Ammon's horn (tissue), 1 donor: ENCODE measurements at places on chromosomes 1 and 21.

DNA sequence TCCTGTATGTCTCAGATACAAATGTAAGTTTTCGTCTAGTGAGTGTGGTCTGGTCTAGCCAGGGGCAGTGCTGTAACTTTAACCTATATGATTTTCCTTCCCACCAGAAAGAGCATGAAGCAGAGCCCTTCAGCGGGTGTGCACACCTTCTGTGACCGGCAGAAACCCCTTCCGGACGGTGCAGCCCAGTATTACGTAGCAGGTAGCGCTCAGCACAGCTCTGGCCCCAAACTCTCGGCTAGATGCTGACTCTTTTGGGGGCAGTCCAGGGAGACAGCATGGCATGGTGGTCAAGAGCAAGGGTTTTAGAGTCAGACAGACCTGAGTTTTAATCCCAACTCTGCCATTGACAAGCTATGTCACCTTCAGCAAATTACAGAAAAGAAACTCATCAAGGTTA lies 28.0 kb upstream of the TMEM222 start:
- no peak for DNase-seq

DNA sequence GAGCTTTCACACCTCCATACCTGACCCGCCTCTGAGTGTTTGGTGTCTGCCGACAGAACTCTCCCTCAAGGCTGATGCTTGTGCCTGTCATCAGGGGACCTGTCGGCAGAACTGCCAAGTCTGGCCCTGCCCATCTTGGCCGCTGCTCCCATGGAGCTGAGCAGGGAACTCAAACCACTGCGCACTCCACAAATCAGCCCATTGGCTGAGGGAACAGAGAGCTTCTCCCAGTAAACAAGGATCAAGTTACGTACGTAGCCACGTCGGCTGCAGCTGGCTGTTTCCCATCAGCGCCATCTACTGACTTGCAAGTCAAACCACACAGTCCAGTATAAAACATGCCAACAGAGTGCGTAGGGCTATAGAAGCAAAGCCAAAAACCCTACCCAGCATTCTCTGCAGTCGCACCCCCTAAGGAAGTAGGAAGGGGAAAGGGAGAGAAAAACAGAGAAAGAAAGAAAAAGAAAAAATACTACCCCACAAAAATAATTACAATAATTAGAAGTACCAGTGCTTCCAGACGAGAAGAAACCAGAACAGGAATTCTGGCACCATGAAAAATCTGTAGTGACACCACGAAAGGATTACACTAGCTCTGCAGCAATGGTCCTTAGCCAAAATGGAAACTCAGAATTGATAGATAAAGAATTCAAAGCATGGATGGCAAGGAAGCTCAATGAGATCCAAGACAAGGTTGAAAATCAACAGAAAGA lies 13.1 kb downstream of the KRTAP13-1 start:
- DNase-seq, result no peak

DNA sequence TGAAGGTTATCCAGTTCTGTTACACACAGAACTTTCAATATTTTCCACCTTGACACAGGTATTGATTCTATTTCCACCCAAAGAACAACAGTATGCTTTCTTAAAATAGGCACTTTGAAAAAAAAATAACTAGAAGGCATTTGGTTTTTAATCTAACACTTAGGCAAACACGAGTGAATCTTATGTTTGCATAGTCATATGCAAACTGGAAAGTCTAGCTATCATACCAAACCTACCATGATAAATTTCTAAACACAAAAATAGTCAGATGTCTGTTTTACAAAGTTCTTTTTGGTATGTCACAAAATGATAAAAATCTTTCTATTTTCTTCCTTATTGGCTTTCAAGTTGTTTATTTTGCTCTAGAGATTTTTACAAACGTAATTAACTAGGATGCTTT lies 11.6 kb downstream of the DNASE2B start:
- DNase-seq, result no peak

DNA sequence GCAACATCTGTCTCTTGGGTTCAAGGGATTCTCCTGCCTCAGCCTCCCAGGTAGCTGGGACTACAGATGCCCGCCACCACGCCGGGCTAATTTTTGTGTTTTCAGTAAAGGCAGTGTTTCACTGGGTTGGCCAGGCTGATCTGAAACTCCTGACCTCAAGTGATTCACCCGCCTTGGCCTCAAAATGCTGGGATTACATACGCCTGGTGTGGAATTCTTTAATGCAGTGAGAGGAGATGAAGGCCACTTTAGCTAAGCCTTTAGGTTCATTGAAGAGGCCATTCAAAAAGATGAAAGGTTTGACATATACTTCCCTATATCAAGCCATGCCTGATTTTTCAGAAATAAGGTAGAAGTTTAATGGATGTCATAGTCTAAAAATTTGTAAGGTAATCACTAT lies 162.7 kb downstream of the ST6GALNAC3 start:
- DNase-seq, result no peak

GRCh38 chr1:91608876-91609275 lies 108.2 kb downstream of the CDC7 start:
- no peak for DNase-seq

- DNase-seq, result no peak
These were observed 34.0 kb downstream of the MX1 start for GRCh38 chr21:41459884-41460534.

DNA sequence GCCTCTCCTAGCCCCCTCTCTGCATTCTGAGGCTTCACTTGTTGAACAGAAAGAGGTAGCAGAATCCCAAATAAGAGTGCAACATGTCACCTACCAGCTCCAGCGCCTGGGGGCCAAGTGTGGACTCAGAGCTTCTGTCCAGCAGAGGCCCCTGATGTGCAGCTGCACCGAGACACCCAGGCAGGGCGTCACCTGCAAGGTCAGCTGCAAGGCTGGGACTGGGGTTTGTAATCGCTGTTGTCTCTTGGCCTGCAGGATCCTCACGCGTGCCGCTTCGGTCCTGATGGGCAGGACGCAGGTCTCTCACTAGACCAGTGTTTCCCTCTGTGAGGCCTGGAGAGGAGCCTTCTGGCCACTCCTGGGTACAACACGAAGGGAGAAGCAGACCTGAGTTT lies 4.3 kb upstream of the SLX9 start:
- no peak for DNase-seq

GRCh38 chr1:96281491-96281890 lies 440.1 kb upstream of the PTBP2 start:
- DNase-seq, result no peak

DNA sequence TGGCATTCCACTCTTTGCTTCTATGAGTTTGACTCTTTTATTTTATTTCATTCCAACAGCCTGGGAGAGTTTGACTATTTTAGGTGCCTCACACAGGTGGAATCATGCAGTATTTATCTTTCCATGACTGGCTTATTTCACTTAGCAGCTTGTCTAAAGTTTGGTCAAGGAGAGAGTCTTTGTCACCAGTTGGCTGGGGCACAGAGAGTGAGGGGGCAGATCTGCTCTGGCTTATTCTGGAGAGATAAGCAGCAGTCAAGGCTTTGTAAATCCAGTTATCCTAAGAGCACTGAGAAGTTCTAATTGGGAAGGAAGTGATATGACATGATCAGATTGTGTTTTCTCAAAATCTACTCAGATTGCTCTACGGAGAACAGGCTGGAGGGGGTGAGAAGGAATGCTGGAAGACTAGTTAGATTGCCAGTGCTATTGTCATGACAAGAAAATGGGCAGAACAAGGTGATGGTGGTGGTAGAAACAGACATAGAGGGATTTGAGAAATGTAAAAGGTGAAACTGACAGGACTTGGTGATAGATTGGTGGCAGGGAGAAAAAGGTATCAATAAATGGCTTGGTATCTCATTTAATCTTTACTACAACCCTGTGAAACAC lies 12.1 kb upstream of the CTTNBP2NL start:
- DNase-seq, result no peak

- no peak for DNase-seq
These were observed 37.8 kb downstream of the IER5 start for GRCh38 chr1:181126289-181126688.

- DNase-seq, result no peak
These were observed 328.3 kb downstream of the SMYD3 start for GRCh38 chr1:246178717-246179311.

GRCh38 chr1:248697907-248698306 lies 4.7 kb downstream of the OR14I1 start:
- no peak for DNase-seq

- DNase-seq, result no peak
These were observed 51.4 kb downstream of the RHBG start for GRCh38 chr1:156420205-156421061.

- DNase-seq, result no peak
These were observed 337.5 kb downstream of the CHRM3 start for GRCh38 chr1:239723776-239724367.

- no peak for DNase-seq
These were observed 37.2 kb downstream of the NUP210L start for GRCh38 chr1:154117642-154118041.

DNA sequence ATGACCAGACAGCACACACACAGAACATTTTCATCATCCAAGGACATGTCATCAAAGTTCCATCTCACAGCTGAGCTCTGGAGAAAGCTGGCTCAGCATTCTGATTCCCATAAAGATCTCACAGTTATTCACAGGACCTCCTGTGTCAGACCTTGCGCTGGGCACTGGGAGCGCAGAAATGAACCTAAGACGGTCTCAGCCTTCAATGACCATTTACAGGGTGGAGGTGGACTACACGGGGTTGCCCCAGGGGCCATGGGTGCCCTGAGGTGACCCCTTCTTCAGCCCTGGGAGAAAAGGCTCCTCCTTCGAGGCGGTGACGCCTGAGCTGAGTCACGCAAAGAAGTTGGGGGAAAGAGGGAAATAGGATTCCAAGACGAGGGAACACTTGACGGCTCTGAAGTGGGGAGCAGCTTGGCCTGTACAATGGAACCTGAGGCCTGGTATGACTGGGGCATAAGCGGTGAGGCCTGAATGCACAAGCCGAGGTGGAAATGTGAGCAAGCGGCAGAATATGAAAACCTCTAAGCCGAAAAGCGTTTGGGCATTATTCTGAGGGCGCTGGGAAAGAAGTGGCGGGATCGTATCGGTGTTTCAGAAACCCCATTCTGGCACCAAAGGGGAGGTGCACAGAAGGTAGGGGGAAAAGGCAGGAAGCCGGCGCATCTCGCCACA lies 797 bp downstream of the CC2D1B start:
- peak; percentile 41 for DNase-seq

- no peak for DNase-seq
These were observed 53.1 kb downstream of the XCL1 start for GRCh38 chr1:168629466-168629865.

DNA sequence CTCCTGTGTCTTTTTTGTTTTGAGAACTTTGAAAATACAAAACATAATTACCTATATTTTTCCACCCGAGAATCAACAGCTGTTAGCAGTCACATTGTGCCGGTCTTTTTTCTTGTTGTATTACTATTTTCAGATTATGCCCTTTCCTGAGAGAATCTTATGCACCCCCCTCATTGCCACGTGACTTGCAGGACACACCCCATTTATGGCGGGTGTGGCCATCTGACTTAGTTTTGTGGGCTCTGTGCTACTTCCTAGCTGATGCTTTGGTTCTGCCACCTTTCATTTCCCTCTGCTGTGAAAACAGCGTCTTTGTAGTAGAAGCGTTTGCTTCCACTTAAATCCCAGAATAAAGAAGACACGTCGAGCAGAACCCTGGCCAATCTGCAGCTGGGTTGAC lies 82.8 kb upstream of the SOX13 start:
- no peak for DNase-seq

DNA sequence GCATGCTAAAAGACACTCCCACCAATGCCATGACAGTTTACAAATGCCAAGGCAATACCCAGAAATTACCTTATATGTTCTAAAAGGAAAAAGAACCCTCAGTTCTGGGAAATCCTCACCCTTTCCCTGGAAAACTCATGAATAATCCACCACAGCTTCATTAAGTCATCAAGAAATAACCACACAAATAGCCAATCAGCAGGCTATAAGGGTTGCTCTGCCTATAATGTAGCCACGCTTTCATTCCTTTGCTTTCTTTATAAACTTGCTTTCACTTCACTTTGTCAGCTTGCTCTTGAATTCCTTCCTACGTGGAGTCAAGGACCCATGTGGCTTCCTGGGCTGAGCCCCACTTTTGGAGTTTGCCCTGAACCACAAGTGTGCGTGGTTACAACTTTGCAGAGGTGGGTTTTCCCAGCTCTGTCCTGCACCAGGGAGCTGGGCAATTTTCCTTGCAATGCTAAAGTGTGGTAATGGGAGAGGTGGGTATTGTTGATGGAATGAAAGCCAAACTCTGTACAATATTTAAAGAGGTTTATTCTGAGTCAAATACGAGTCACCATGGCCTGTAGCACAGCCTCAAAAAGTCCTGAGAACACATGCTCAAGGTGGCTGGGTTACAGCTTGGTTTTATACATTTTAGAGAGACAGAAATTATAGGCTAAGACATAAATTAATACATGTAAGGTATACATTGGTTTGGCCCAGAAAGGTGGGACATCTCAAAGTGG lies 42.2 kb upstream of the COG2 start:
- no peak for DNase-seq

DNA sequence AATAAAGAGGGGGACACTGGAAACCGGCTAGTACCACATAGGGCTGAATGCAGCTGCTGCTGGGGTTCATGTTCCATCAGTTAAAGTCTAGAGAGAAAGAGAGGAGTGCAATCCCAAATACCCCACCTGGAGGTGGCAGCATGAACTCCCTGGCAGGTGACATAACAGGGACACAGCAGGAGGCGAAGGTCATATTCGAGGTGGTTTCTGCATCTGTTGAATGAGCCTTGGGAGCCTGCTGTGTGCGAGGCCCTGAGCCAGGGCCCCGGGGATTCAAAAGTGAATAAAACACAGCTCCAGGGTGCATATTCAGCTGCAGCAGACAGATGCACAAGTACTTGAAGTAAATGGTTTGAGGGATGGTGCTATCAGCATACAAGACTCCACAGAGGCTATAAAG lies 456.8 kb downstream of the SETD4 start:
- no peak for DNase-seq

- no peak for DNase-seq
These were observed 81.2 kb downstream of the TEX35 start for GRCh38 chr1:178594133-178594532.

GRCh38 chr1:155241069-155241679 lies 14.1 kb downstream of the ENTREP3 start:
- peak; percentile 93 for DNase-seq

- DNase-seq, result peak; percentile 17
These were observed 155.2 kb upstream of the COA6 start for GRCh38 chr1:234218078-234218477.

DNA sequence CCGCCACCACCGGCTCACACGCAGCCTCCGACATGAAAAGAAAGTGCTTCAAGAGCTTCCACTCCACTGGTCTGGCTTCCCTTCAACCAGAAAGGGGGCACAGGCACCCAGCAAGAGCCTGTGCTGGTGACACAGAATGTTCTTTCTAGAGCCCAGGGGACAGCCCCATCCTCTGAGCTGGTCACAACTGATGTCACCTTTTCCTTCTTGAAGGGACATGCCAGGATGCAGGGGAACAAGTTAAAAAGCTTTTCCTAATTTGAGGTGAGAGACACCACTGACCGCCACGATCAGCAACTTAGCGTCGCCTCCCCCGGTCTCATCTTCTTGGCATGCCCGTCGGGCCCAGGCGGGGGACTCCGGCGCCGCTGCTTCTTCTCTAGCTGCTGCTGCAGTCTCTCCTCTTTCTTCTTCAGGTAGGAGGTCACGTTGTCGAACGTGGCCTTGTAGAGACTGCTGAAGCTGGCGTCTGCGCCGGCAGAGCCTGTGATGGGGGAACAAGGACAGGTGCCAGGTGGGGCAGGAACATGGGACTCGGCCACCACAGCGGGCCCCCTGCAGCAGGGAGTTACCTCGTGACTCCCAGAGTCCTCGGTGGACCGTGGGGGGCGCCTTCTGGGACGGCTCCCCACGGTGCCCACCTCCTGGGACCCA lies 29.5 kb downstream of the WDR4 start:
- no peak for DNase-seq
